ENCODE measurements at places on chromosomes 1 and 21.

DNA sequence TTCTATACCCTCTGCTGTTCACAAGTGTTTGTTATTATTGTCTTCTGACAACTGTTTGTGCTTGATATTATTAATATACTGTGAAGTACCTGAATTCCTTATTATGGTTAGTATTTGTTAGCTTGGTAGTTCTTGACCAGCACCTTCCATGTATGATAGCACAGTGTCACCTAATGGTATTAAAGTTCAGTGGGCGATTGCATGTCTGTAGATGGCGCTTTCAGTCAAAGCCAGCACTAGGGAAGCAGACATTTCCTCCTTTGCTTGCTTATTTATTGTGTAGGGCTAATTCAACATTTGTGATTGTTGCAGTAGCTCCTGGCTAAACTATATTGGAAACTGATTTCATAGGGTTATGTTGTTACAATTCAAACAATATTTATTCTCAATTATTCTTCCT, 218.0 kb downstream of the ZP4 start:
- no peak for DNase-seq

GRCh38 chr1:171881442-171881841, 40.1 kb downstream of the DNM3 start:
- DNase-seq = no peak

- no peak for DNase-seq
Measured at GRCh38 chr21:41677671-41678015, 89.2 kb downstream of the RIPK4 start.

DNA sequence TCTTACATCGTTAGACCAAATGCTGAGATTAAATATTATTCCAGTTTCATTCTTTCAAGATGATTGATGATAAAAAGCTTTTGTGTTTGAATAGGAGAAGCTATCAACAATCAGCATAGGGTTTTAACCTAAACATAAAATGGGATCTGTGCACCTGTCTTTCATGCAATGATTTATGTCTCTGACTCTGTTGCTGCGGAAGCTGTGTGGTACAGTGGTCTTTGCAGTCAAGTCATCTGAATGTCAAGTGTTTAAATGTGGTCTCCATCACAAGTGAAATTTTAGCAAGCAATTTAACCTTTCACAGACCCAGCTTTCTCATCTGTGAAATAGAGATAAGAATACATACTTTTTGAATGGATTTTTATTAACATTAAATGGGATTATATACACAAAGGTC, 107.2 kb downstream of the PLPPR5 start:
- no peak for DNase-seq

GRCh38 chr1:5858246-5858645, 134.0 kb downstream of the NPHP4 start:
- no peak for DNase-seq
